ENCODE measurements at places on chromosomes 11 and 22.

- no peak for DNase-seq
Observed at GRCh38 chr22:47417699-47418098, 655.2 kb downstream of the TBC1D22A start.

- no peak for DNase-seq
Observed at GRCh38 chr22:33817512-33818127, 102.7 kb downstream of the LARGE1 start.

- DNase-seq: no peak
Observed at GRCh38 chr11:113400631-113401230, 13.2 kb downstream of the ANKK1 start.

DNA sequence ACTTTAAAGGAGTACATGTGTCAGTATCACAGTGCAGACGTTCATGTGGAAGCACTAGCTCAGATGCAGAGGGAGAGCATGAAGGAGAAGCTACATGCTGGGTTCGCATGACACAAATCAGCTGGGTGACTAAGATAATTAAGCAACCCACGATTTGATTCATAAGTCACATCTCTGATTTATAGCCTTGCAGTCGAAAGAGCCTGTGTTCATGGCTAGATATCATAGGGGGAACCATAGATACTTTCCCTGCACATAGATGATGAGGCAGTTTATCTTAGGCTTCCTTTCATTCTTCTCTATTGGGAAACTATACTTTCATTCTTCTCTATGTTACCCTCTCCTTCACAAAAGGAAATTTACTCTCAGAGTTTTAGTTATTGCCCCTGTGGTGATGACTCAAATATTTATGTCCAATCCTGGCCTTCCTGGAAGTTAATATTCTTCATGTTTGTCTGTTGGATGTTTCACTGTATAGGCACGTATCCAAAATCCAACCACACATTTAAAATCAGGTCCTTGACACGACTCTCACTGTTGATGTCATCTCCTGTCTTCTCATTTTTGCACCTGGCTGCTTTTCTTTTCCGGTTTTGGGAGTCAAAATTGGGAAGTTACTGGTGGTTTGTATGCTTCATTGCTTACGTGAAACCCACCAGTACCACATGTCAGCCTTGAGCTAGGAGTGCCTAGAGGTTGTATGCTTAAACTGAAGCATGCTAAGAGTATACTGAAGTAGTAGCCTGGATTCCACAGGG, 56.3 kb upstream of the SLC5A12 start:
- DNase-seq: no peak

DNA sequence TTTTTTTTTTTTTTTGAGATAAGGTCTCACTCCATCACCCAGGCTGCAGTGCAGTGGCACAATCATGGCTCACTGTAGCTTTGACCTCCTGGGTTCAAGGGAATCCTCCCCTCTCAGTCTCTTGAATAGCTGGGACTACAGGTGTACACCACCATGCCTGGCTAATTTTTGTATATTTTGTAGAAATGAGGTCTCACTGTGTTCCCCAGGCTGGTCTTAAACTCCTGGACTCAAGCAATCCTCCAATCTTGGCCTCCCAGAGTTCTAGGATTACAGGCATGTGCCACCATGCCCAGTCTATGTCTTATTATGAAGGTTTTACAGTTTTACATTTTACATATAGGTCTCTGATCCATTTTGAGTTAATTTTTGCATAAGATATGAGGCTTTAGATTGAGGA, 20.4 kb upstream of the MAPK1 start:
- no peak for DNase-seq
